ENCODE measurements at places on chromosomes 5 and 9.

DNA sequence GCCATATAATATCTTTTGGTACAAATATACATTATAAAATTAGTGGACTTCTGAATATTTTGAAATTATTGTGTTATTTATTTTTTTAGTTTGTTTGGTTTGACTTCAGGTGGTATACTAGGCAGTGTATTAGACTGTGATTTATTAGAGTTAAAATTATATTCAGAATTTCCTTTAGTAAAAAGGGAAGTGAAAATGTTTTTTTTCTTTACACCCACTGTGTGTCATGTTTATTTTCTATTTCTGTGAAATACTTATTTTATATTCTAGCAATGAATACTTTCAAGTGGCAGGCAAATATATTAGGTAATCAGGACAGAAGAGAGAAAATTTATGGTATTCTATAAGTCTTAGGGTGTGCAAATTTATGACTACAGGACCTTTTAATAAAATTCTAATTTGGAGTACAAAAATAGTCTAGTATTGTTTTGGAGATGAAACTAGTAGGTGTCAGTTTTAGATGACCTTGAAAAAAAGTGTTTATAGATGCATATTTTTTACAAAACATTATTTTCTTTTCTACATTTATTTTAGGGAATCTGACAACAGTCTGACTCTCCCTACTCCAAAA, 8.8 kb downstream of the CSNK1G3 start:
- peak; percentile 17 for DNase-seq

DNA sequence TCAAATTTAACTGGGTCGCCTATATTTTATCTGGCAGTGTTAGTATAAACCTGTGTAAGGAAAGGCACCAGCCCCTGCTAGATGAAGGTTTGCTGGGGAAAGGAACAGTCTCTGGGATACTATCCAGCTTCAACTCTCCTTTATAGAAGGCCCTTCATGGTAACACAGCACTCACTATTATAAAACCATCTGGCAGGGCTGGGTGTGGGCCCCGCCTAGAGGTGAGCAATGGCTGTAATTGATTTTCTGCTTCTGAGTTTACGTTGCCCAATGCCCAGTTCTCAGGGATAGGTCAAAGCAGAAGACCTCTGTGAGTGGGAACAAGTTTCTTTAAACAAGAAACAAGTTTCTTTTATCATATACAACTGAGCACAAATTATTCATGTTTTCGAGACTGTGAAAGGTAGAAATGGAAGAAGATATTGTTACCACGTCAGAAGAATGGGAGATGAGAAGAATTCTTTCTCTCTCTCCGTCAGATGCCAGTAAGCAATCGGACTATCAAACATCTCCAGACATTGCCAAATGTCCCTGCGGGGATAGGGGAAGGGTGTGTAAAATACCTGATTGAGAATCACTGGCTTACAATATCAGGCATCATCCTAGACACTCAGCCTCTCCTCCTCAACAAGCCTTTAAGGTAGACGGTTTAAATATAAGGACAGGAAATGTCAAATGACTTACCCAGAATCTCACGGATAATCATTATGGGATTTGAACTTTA, 205.9 kb downstream of the PDZD2 start:
- DNase-seq: no peak

GRCh38 chr9:88197016-88197415, 58.7 kb upstream of the SPATA31C2 start:
- no peak for DNase-seq

GRCh38 chr5:124927735-124928134, 181.3 kb upstream of the ZNF608 start:
- no peak for DNase-seq

DNA sequence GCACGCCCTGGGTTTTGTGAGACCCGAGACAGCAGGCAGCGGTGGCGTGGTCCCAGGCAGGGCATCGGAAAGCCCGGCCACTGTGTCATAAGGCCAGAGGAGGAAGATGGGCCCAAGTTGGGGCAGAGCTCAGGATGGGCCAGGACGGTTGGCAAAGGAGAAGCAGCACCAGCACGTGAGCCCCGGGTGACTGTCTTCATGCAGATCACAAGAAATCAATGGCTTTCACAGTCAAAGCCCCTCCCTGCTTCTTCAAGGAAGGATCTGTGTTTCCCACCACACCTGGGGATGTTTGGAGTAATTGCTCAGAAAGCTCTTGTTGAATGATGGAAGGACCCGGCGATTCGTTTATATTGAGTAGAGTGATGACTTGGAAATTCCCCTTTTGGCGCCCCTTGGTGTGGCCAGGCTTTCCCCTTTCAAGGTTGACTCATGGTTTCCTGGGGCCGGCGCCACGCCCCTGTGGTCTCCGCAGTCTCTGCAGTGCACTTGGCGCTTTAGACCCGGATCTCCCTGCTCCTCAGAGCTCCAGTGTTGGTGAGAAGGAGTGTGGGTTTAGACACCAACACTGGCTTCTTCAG, 52.1 kb downstream of the IL31RA start:
- DNase-seq: no peak

GRCh38 chr5:129244478-129244877, 149.9 kb downstream of the ISOC1 start:
- no peak for DNase-seq

DNA sequence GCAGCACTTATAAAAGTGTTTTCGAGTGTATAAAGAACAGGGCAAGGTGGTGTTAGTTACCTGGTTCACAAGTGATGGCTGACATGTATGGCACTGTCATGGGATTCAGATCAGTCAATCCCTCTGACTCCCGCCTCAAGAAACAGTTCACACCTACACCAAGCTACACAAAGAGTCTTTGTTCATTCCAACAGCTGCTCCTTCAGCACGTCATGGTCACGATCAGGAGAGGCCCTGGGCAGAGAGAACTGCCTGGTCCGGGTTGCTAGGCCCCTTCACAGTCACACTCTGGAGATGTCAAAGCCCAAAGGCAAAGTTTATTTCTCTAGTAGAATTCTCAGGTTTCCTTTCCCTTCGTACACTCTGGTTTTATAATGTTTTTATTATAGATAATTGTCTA, 426.7 kb downstream of the ZSWIM6 start:
- DNase-seq: no peak

- DNase-seq: no peak
Measured at GRCh38 chr9:12760758-12761157, 14.1 kb upstream of the LURAP1L start.

DNA sequence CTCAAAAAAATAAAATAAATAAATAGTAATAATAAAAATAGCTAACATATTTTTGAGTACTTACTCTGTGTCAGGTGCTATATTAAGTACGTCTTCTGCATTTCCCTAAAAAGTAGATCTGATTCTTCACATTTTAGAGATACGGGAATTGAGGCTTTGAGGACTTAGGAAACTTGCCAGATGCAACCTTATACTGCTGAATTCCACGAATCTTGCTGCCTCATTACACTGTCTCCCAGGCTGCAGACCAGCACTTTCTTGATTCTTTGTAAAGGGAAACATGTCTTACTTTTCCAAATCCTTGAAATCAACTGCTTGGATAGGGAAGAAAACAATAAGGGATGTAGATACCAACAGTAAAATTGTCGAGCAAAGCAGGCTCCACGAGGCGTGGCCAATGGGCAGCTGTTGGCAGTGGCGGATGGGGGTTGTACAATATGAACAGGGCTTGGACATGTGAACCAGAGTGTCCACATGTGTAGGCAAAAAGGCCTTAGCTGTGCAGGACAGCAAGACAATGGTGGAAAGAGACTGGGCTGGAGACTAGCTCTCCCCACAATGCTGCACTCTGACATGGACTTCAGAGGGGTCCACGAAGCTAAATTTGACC, 124.3 kb upstream of the RAI14 start:
- DNase-seq: no peak
